ENCODE measurements at places on chromosomes 6 and 20.

- DNase-seq: no peak
Measured at GRCh38 chr6:13165502-13166172, 162.7 kb downstream of the TBC1D7 start.

DNA sequence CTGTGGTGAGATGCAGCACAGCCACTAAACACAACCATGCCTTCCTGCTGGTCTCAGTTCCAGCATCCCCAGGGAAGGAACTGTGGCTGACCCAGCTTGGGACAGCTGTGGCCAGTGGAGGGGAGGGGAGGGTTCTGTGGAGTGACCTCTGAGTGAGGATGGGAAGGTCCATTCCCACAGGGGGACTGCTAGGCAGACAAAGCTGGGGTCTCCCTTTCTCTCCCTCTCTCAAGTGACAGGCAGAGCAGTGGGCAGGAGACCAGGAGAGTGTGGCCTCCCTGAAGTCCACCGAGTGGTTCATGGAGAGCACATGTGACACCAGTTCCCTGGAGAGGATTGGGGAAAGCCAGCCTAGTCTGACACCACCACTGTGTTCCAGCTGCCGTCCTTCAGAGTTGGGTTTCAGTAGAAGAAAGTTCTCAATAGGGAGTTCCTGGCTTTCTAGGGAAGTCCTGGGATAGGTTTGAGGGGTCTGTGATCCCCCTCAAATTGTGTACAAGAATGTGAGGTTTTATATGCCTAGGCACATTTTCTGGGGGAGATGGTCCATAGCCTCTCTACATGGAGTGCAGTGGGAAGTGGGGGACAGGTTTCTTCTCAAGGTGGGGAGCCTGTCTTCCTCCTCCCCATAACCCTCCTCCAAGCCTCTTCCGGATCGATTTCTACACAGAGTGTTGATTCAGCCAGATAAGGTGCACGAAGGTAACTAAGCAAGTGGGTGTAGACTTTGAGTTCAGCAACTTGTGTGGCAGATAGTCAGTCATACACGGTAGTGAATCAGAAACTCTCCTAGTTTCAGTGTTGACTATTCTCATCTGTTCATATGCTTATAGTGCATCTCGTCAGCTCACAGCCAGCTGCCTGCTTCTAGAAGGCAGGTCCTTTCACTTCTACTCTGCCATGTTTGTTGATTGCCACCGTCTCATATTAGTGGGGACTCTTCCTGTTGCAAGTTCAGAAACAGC, 18.9 kb downstream of the MANBAL start:
- DNase-seq: no peak

- no peak for DNase-seq
Measured at GRCh38 chr6:70527071-70527737, 39.5 kb upstream of the SDHAF4 start.

DNA sequence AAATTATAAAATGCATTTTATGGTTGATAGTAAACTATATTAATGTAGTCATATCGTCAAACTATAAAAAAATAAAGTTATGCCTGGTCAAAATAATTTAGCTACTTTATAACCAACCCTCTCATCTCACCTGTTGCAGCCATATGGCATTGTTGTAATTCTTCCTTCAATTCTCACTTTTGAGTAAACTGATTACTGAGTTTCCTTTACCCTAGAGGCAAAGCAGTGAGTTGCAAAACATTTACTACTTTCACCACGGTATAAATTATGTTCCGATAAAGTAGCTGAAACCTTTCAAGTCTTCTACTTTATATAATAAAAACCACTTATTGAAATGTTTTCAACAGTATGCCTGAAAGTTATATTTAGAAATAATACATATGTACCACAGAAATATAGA, 113.8 kb downstream of the AHI1 start:
- no peak for DNase-seq

- DNase-seq: no peak
Measured at GRCh38 chr6:128848212-128848935, 34.6 kb upstream of the LAMA2 start.

GRCh38 chr20:35006531-35006971, 50.9 kb downstream of the MYH7B start:
- DNase-seq: no peak

- peak; percentile 83 for DNase-seq
Measured at GRCh38 chr6:100464903-100465700, at the start of gene SIM1. Gene SIM1, minus strand, starts transcription at chr6:100464921. Its CDS starts 1,453 bp downstream, at chr6:100463468.

Measured in HEK293T (cell line).